ENCODE measurements at places on chromosomes 5 and 9.

DNA sequence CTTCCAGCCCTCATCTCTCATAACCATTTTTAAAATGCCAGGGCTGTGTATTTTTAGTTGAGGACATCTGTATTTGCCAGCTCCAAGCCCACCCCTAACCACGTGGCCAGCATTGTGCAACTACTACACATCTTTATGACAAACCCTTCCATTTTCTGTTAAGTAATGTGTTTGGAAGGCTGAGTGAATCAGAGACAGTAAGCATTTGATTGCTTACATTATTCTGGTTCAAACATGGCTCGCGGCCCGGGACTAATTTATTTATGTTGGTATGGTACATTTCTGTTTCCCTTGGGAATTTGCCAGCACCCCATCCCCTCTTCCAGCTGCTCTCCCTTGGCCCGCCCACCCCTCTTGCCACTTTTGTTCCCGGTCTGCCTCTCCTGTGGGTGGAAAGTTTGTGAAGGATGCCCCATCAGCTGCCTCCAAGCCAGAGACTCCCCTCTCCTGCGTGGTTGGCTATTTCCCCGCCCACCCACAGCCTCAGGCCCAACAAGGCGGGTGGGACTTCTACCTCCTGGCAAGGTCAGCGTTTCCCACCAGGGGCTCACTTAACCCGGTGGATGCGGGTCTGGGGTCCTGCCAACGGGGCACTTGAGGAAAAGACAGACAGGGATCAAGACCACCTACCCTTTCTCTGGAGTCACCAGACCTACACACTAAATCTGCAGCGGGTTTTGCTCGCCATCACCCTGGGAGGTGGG lies 162.2 kb downstream of the HSD17B3 start:
- DNase-seq = peak; percentile 90

DNA sequence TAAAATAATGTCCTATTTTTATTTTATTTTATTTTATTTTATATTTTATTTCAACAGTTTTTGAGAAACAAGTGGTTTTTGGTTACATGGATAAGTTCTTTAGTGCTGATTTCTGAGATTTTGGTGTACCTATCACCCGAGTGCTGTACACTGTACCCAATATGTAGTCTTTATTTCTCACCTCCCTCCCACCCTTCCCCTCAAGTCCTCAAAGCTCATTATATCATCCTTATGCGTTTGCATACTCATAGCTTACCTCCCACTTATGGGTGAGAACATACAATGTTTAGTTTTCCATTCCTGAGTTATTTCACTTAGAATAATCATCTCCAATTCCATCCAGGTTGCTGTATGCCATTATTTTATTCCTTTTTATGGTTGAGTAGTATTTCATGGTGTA lies 63.5 kb downstream of the ARRDC3 start:
- no peak for DNase-seq

DNA sequence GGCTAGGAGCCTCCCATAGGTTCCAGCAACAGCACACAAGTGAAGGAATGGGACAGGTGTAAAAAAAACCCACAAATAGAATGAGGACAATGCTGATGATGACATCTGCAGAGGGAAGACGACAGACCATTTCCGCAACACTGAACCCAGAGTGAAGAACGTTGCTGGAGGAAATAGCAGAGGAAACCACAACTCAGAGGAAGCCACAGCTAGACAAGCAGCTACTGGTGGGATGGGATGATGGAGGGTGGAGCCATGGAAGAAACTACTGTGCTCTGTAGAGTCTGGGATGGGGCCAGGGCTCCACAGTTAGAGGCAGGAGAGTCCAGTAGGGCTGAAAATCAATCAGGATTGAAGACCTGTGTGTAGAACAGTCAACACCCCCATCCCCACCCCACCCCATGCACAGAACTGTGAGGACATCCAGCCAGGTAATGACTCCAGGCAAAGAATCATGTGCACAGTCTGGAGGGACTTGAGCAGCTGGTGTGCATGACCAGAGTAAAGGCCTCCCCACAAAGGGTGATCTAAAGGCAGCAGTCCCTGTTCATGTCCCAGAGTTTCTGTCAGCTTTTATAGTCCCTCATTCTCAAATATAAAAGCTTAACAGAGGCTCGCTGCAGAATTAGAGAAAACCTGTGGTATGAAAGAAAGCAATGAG lies 65.2 kb upstream of the SPIN1 start:
- no peak for DNase-seq

DNA sequence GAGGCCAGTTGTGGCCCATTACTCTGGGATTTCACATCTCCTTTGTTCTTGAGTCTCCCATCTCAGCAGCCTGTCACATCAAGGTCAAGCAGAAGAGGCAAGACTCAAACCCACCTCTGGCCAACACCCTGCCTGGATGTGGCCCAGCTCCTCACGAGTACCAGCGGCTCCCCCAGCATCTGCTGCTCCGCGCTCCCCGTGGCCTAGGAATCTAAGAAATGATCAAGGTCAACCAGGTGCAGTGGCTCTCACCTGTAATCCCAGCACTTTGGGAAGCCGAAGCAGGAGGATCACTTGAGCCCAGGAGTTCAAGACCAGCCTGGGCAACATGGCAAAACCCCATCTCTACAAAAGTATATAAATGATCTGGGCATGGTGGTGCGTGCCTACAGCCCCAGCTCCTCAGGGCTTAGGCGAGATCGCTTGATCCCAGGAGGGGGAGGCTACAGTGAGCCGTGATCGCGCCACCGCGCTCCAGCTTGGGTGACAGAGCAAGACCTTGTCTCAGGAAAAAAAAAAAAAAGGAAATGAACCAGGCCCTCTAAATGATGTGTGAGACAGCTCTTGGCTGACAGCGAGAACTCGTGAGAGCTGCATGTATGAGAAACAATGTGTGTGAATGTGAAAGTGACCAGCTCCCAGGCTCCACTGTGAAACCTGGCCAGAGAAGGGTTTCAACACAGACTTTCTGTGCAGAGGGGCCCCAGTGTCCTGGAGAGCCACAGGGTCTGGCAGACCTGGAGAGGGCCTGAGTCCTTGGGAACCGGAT lies 61.6 kb upstream of the ANGPTL2 start:
- DNase-seq = peak; percentile 74

- DNase-seq = no peak
Observed at GRCh38 chr9:133673258-133673655, 37.1 kb downstream of the DBH start.

GRCh38 chr9:129483415-129484351 lies 137.2 kb downstream of the C9orf50 start:
- DNase-seq = peak; percentile 85

DNA sequence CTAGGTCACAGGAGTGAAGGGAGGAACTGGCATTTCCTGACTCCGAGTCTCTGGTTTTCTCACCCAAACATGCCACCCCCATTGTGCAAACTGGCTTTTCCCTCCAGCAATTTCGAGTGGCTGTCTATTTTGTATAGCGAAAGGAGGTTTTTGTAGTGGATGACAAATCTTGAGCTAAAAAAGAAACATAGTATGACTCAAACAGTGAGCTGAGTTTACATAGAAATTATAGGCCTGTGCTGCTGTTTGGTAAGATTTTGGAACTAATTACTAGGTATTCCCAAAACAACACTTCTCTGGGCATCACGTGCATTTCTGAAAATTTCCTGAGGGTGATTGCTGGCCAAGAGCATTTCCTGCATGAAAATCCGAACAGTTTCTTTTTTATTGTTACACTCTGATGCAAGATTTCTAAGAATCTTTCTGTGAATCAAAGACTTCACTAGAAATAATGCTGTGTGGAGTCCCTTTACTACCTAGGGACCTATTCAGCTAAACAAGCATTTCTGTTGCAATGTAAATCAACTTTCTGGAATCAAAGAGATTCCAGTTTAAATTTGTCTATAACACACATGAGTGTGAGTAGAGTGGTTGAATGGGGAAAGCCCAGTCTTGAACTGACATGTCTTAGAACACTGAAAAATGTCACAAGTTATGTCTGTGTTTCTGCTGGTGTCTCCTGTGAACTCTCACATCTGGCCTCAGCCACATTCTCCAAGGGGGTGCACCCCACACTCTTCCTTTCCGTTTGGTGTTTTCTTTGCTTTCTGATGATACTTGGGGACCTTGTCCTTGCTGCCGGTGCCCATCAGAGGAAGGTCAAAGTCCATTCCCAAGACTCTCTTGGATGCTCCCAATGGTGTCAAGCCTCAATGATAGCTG lies 33.3 kb upstream of the DAPK1 start:
- DNase-seq = no peak

GRCh38 chr9:3868466-3868865 lies 342.7 kb upstream of the RFX3 start:
- no peak for DNase-seq

GRCh38 chr5:154626876-154627557 lies 128.2 kb upstream of the LARP1 start:
- no peak for DNase-seq

- DNase-seq = peak; percentile 26
Observed at GRCh38 chr5:138068742-138069600, 14.9 kb upstream of the WNT8A start.

All from skeletal muscle cell (primary cell).